ENCODE measurements at places on chromosomes 13 and 19. TPM values are rescaled to one million over a fixed set of nuclear protein-coding genes. Genes with fewer than 3 reads are reported as not detected.
A peak's percentile ranks its signal among the peaks of the same experiment; 100 is the strongest.

DNA sequence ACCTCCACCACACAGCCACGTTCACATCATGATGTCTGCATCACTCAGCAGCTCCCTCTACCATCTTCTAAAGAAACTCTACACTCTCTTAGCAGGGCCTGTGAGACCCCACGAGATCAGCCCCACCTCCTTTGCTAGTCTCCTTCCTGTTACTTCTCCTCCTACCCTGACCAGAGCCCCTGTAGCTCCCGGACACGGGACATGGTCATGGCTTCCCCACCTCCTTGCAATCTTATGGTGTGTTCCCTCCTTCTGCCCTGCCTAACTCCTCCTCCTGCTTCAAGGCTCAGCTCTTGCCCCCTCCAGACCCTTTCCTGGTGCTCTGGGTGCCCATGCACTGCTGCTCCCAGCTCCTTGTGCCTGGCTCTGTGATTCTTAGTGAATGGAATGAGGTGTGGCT, 8.1 kb upstream of the MRPS31 start:
- peaks cover 26% of the 10 kb centered on the region for H3K4me1 ChIP-seq
- DNase-seq: no peak
- no peak overlapping the region for H3K4me3 ChIP-seq
- peaks cover 1% of the 10 kb centered on the region for H3K27me3 ChIP-seq
- peak overlapping the region; percentile 52 for H3K27ac ChIP-seq
- H3K36me3 ChIP-seq: no peaks in the 10 kb centered on the region

DNA sequence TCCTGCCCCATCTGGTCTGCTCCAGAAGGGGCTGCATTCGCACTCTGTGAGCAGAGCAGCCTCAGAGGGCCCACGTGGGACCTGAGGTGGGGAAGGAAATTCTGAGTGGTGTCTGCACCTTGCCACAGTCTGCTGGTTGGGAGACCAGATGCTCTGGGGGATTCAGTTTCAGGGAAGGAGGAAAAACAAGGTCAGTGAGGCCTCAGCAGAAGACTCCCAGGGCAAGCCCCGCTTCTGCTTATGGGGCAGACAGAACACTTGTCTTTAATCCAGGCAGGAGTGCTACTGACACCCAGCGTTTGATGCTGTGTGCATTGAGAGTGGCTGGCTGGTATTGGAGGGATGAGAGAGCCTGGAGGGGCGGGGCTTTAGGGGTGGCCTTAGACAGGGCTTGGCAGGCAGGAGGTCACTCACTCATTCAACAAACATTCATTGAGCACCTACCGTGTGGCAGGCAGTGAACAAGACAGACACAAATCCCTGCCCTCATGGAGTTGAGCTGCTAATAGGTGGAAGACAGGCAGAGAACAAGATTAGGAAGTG, 4.9 kb upstream of the CLEC17A start:
- H3K27ac ChIP-seq: no peak overlapping the region
- no peak overlapping the region for H3K4me3 ChIP-seq
- peaks cover 18% of the 10 kb centered on the region for H3K4me1 ChIP-seq
- H3K36me3 ChIP-seq: no peaks in the 10 kb centered on the region
- DNase-seq: no peak

- H3K36me3 ChIP-seq: peaks cover 5% of the 10 kb centered on the region
- H3K27ac ChIP-seq: no peak overlapping the region
- DNase-seq: no peak
- H3K4me1 ChIP-seq: no peaks in the 10 kb centered on the region
- H3K4me3 ChIP-seq: no peak overlapping the region
These were observed 4.9 kb upstream of the TFDP1 start for GRCh38 chr13:113579686-113580085.

GRCh38 chr13:34521171-34521570, 420.9 kb upstream of the NBEA start:
- H3K36me3 ChIP-seq: no peaks in the 10 kb centered on the region
- H3K4me1 ChIP-seq: no peaks in the 10 kb centered on the region
- H3K4me3 ChIP-seq: no peak overlapping the region
- DNase-seq: no peak

DNA sequence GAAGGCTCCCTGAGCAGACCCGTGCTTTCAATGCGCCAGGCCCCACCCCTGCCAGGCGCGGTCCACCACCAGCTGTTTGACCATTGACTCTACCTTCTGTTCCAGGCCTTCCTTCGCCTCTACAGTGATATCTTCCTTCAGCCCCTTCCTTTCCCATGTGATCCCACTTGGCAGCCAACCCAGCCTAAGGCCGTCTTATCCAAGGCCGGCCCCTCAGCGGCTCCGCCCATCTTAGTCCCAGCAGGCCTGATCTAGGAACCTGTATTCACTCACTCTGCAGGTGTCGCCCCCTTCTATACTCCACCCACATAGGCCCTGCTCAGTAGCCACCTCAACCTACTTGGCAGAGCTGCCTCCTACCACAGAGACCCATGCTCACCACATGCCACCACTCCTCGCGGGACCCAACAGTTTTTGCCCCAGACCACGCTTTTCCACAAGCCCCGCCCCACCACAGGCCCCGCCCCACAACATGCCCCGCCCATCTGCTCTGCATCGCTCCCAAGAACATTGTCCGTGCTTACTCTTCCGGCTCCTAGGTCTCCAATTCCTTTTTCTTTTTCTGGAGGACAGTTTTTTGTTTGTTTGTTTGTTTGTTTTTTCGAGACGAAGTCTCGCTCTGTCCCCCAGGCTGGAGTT, 2.9 kb downstream of the RASIP1 start:
- no peak overlapping the region for H3K27ac ChIP-seq
- peaks cover 16% of the 10 kb centered on the region for H3K27me3 ChIP-seq
- H3K4me3 ChIP-seq: no peak overlapping the region
- no peaks in the 10 kb centered on the region for H3K4me1 ChIP-seq

DNA sequence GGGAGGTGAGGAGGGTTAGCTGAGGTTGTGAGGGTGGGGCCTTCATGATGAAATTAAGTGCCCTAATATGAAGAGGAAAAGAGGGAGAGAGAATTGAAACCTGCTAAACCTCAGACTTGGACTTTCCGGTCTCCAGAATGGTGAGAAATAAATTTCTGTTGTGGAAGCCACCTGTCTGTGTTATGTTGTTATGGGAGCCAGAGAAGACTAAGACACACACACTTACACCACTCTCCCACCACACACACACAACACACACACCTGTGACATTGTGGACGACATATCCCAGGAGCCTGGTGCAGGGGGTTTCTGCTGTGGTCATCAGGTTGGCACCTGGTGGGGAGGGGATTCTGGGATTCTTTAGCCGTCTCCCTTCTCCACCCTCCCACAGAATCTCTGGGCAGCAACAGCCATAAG, 14.0 kb downstream of the KLK4 start:
- H3K4me3 ChIP-seq: no peak overlapping the region
- no peaks in the 10 kb centered on the region for H3K36me3 ChIP-seq
- peaks cover 4% of the 10 kb centered on the region for H3K27me3 ChIP-seq
- no peak overlapping the region for H3K27ac ChIP-seq
- no peaks in the 10 kb centered on the region for H3K4me1 ChIP-seq
- DNase-seq: no peak

DNA sequence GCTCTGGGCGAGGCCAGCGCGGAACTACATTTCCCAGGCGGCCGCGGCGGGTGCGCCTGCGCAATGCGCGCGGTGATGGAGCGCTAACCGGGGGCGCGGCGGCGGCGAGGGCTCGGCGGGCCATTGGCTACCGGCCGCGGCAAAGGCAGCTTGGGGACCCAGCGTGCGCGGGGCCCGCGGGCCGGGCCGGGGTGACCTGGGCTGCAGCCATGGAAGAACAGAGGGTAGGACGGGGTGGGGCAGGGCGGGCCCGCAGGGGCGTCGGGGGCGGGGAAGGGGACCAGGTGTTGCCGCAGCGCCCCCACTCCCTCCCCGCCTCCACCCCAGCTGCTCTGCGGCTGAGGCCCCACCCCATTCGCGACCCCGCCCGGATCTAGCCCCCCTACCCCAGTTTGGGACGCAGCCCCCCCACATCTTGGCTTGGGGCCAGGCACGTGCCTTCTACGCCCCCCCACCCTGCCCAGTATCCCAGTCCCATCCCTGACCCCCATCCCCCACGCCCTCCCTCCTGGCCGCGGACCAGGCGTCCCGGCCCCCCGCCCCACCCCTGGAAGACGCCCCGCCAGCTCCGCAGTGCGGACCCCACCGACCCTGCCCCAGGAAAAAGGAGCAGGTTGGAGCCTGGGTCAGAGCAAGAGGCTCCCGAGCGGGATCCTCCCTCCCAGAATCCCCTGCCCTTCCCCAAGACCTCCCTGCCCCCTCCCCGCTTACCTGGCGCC, at the start of gene FSD1:
Gene FSD1 (plus strand): TSS at position 61 of the 719 bp plus-strand sequence. CDS start 149 bp downstream, at position 210.
- no peak within 1 kb of the TSS for H3K27ac ChIP-seq
- H3K36me3 ChIP-seq: peaks cover 5% of the 10 kb centered on the region
- peaks cover 2% of the 10 kb centered on the region for H3K27me3 ChIP-seq
- peak; percentile 50 for DNase-seq
- H3K4me3 ChIP-seq: peak within 1 kb of the TSS; percentile 64
- H3K4me1 ChIP-seq: no peaks in the 10 kb centered on the region

- peak overlapping the region; percentile 43 for H3K27ac ChIP-seq
- DNase-seq: peak; percentile 23
- peaks cover 25% of the 10 kb centered on the region for H3K36me3 ChIP-seq
- peaks cover 17% of the 10 kb centered on the region for H3K27me3 ChIP-seq
- H3K4me1 ChIP-seq: peaks cover 16% of the 10 kb centered on the region
These were observed 1.6 kb downstream of the FAM83E start for GRCh38 chr19:48613024-48613851.

DNA sequence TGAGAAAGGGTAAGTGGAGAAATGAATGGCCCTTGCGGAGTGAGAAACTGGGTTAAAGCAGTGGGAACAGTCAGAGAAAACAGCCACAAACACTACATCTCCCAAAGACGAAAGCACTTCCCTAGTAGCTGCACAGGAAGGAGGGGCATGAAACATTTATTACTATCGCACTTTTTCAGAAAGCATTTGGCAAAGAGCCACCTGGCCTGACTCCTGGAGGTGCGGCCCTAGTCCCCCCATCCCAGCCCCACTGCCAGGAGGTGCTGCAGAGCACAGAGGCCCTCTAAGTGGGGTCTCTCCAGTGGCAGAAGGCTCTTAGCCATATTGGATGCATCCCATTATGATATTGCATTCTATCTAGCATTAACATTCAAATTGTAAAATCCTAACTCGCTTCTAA, 55.8 kb downstream of the MTMR6 start:
- H3K4me3 ChIP-seq: no peak overlapping the region
- DNase-seq: no peak
- H3K4me1 ChIP-seq: peaks cover 4% of the 10 kb centered on the region
- no peak overlapping the region for H3K27ac ChIP-seq

- peaks cover 37% of the 10 kb centered on the region for H3K36me3 ChIP-seq
- H3K4me1 ChIP-seq: peaks cover 60% of the 10 kb centered on the region
- H3K27ac ChIP-seq: peak overlapping the region; percentile 29
These were observed 114.0 kb downstream of the COL4A2 start for GRCh38 chr13:110421061-110421460.

GRCh38 chr19:28764066-28764465, 448.9 kb downstream of the UQCRFS1 start:
- no peaks in the 10 kb centered on the region for H3K36me3 ChIP-seq
- no peaks in the 10 kb centered on the region for H3K27me3 ChIP-seq
- no peak for DNase-seq

GRCh38 chr13:77725071-77725470, 27.6 kb downstream of the SLAIN1 start:
- H3K4me3 ChIP-seq: no peak overlapping the region
- no peaks in the 10 kb centered on the region for H3K27me3 ChIP-seq
- no peak for DNase-seq
- H3K36me3 ChIP-seq: no peaks in the 10 kb centered on the region
- no peaks in the 10 kb centered on the region for H3K4me1 ChIP-seq

DNA sequence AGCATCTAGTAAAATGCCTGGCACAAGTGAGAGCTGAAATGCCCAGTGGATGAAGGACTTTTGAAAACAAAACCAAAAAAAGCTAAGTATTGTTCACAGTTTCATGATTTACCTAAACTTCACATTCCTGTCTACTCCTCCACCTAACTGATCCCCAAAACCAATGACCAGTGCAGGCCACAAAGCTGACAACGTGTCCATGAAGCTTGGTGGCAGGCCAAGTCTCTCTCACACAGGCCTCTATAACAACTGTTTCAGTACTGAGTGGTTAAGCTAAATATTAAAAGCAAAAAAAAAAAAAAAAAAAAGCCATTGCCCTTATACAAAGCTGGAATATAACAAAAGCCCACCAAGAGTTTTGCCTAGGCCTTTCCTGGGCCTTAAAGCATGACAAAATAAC, 36.4 kb downstream of the STK24 start:
- H3K36me3 ChIP-seq: peaks cover 13% of the 10 kb centered on the region
- H3K27me3 ChIP-seq: peaks cover 5% of the 10 kb centered on the region
- H3K27ac ChIP-seq: peak overlapping the region; percentile 95
- peak; percentile 29 for DNase-seq

DNA sequence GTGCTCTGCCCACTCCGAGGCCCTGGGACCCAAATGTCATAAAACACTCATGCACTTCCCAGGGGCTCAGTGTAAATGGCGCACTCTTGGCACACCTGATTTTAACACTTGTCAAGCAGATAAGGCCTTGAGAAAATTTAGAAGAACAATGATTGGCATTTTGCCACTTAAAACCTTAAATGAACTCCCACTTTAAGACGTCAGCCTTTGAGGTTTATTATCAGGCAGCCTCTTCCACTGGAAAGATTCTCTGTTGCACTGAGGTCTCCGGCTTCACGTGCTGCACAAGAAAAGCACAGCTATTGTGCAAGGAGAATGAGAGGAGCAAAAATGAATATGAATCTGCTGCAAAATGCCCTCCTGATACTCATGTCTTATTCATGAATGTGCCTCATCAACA, 38.5 kb upstream of the ATP11A start:
- peaks cover 7% of the 10 kb centered on the region for H3K4me1 ChIP-seq
- H3K27me3 ChIP-seq: peaks cover 7% of the 10 kb centered on the region
- no peak for DNase-seq
- H3K36me3 ChIP-seq: no peaks in the 10 kb centered on the region
- no peak overlapping the region for H3K27ac ChIP-seq
- no peak overlapping the region for H3K4me3 ChIP-seq

- no peak overlapping the region for H3K4me3 ChIP-seq
- DNase-seq: no peak
These were observed 445.8 kb downstream of the SUCLA2 start for GRCh38 chr13:47555235-47555634.

GRCh38 chr13:39378306-39378705, 224.7 kb downstream of the LHFPL6 start:
- no peak overlapping the region for H3K4me3 ChIP-seq
- no peak for DNase-seq
- no peak overlapping the region for H3K27ac ChIP-seq

Gene ZNF234
- total RNA-seq: 8.0 TPM

Gene COL4A1
- 259 TPM for total RNA-seq

Gene SPC24
- 21.0 TPM for total RNA-seq

Gene RASL11A
- total RNA-seq: 5.6 TPM

Gene KLK12
- not detected for total RNA-seq

Gene PINLYP
- not detected for total RNA-seq

Gene LRRC4B
- 0.08 TPM for total RNA-seq

Gene ZNF493
- total RNA-seq: 4.3 TPM

Gene TUBA3C
- not detected for total RNA-seq

Gene FAM216B
- not detected for total RNA-seq

Gene ONECUT3
- not detected for total RNA-seq

Gene CAPNS1
- 1,309 TPM for total RNA-seq

Gene CGB5
- total RNA-seq: not detected

Gene CCDC194
- not detected for total RNA-seq

Data from HFFc6 (cell line).